Upper lobe of right lung (tissue), 1 donor: ENCODE measurements at places on chromosomes 2 and 18.

- H3K36me3 ChIP-seq = no peaks in the 10 kb centered on the region
- DNase-seq = no peak
- no peaks in the 10 kb centered on the region for H3K27me3 ChIP-seq
- H3K27ac ChIP-seq = peak overlapping the region; percentile 78
These were observed 42.3 kb downstream of the SLC4A1AP start for GRCh38 chr2:27705851-27706622.

GRCh38 chr2:128604045-128604444 is 285.4 kb upstream of the HS6ST1 start:
- no peak overlapping the region for H3K27ac ChIP-seq
- no peak overlapping the region for H3K4me3 ChIP-seq
- no peaks in the 10 kb centered on the region for H3K4me1 ChIP-seq
- DNase-seq = peak; percentile 46
- H3K36me3 ChIP-seq = no peaks in the 10 kb centered on the region
- no peaks in the 10 kb centered on the region for H3K27me3 ChIP-seq

DNA sequence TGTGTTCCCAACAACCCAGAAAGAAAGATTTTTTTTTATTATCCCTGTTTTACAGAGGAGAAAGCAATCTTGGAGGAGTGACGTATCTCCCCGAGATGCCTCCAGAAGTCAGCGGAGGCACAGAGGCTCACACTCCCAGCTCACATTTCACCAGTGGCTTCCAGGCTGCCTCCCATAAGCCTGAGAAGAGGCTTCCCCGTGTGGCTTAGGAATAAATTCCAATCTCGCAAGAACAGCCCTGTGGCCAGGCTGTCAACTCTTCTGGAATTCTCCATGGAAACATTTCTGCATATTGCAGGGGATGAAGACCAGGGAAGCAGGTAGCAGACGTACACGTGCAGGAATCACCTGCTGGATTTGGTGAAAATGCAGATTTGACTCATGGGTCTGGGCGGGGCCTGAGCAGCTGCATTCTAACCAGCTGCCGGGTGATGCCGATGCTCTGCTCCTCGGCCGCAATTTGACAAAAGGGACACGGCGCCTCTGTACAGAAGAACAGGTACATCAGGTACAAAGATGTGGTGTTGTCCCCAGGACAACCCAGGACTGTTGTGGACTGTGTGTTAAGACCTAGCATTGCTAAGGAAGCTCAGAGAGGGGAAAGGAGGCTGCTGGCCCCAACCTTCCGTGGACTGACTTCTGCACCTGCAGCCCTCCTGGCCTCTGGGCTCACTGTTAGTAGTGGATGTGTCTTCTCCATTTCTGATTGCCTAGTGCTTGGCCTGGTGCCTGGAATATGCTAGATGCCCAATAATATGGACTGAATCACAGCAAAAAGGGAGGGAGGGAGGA is 114.2 kb upstream of the ID2 start:
- H3K4me1 ChIP-seq = no peaks in the 10 kb centered on the region
- H3K36me3 ChIP-seq = no peaks in the 10 kb centered on the region
- no peaks in the 10 kb centered on the region for H3K27me3 ChIP-seq
- no peak overlapping the region for H3K27ac ChIP-seq
- H3K4me3 ChIP-seq = no peak overlapping the region

- H3K36me3 ChIP-seq = no peaks in the 10 kb centered on the region
- H3K27me3 ChIP-seq = no peaks in the 10 kb centered on the region
- H3K4me1 ChIP-seq = no peaks in the 10 kb centered on the region
- H3K4me3 ChIP-seq = no peak overlapping the region
- no peak for DNase-seq
These were observed 12.5 kb downstream of the GREB1L start for GRCh38 chr18:21254576-21254975.
